ENCODE measurements at places on chromosomes 4 and X.

GRCh38 chr4:6968496-6968895, 58.9 kb downstream of the TBC1D14 start:
- no peak overlapping the region for H3K4me3 ChIP-seq
- peaks cover 12% of the 10 kb centered on the region for H3K4me1 ChIP-seq
- H3K36me3 ChIP-seq: peaks cover 2% of the 10 kb centered on the region
- no peak overlapping the region for H3K27ac ChIP-seq
- no peak for DNase-seq
- no peaks in the 10 kb centered on the region for H3K27me3 ChIP-seq

DNA sequence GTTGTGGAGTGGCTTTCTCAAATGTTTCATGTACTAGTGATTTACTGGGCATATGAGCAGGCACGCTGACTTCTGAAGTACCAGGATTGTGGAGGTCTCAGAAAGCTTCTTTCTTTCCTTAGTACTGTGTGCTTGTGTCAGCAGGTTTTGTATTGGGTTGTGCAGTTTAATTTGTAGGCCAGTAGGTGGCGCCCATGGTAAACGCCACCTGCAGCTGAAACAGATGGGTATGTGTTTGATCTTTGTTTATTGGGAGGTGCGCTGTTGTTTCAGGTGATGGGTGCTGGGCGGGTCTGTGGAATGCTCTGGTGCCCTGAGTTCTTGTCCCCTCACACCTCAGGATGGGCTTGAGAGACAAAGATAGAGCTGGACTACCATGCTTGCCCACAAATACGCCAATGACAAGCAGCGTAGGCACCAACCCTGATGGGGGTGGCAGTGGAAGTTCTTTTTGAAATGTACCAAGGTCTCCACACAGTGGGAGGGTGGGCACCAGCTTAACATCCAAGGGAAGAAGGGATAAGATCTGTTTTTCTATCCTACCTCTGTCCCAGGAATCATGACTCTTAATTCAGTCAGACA, 141.5 kb downstream of the RPS6KA6 start:
- no peaks in the 10 kb centered on the region for H3K4me1 ChIP-seq
- H3K36me3 ChIP-seq: no peaks in the 10 kb centered on the region
- H3K27me3 ChIP-seq: no peaks in the 10 kb centered on the region

- H3K36me3 ChIP-seq: peaks cover 37% of the 10 kb centered on the region
- peaks cover 21% of the 10 kb centered on the region for H3K27me3 ChIP-seq
- H3K4me3 ChIP-seq: no peak overlapping the region
- no peak overlapping the region for H3K27ac ChIP-seq
Observed at GRCh38 chrX:153863251-153863991, 22.6 kb downstream of the L1CAM start.

DNA sequence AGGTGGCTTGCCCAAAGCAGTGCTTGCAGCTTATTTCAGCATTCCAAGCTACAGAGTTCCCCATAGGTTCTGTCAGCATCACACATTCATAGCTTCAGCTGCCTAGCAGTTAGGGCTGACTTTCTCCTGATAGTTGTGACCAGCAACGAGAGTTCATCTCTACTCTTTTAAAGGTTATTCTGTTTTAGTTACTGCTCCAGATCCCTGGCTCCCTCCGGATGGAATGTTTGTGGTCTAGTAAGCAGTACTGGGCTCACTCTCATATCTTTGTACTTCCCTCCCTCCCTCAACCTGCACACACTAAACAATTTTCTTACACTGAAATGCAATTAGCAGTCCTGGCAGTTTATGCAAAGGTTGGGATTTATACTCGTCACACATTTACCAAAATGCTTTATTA, 43.9 kb downstream of the PTTG2 start:
- peaks cover 16% of the 10 kb centered on the region for H3K4me1 ChIP-seq
- H3K36me3 ChIP-seq: no peaks in the 10 kb centered on the region
- H3K27me3 ChIP-seq: no peaks in the 10 kb centered on the region
- no peak overlapping the region for H3K27ac ChIP-seq

- H3K4me1 ChIP-seq: no peaks in the 10 kb centered on the region
- no peaks in the 10 kb centered on the region for H3K27me3 ChIP-seq
- H3K36me3 ChIP-seq: no peaks in the 10 kb centered on the region
- DNase-seq: no peak
- no peak overlapping the region for H3K4me3 ChIP-seq
Observed at GRCh38 chr4:81304871-81305270, 89.8 kb upstream of the PRKG2 start.

DNA sequence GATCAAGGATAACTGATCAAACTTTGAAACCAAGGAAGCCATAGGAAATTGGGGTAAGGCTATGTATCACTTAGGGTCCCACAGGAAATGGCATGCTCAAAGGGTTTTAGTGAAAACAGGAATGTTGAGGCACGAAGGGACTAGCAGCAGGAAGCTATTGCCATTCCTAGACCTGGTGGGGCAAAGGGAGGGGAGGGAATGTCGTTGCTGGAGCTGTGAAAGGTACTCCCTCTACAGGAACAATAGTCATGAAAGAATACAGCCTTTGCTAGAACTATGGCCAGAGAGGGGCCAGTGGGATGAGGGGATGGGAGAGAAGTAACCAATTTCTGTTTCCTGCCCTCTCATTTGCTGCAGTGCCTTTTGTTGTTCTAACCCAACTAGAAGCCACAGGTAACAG, 11.9 kb downstream of the REPS2 start:
- H3K4me1 ChIP-seq: no peaks in the 10 kb centered on the region
- DNase-seq: no peak
- H3K27ac ChIP-seq: no peak overlapping the region
- H3K36me3 ChIP-seq: no peaks in the 10 kb centered on the region
- no peaks in the 10 kb centered on the region for H3K27me3 ChIP-seq
- no peak overlapping the region for H3K4me3 ChIP-seq

GRCh38 chr4:140094438-140095420, 59.3 kb downstream of the MAML3 start:
- no peak for DNase-seq
- no peaks in the 10 kb centered on the region for H3K27me3 ChIP-seq
- peaks cover 33% of the 10 kb centered on the region for H3K4me1 ChIP-seq
- no peak overlapping the region for H3K4me3 ChIP-seq

DNA sequence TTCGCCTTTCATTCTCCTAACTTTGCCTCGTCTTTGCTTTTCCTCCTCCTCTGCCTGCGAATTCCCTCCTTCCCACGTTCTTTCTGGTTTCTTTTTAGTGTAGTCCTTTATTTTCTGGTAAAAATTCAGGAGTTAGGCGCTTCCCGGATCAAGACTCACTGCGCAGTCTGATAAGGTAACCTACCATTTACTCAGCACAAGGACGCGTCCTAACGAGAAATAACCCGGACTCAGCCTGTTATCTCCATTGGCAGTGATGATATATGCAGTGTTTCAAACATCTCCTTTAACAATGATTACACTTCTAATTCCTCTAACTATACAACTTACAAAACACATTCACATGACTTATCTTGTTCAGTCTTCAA, 357 bp upstream of the ETNPPL start:
- no peaks in the 10 kb centered on the region for H3K4me1 ChIP-seq
- no peak overlapping the region for H3K27ac ChIP-seq
- peak overlapping the region; percentile 47 for H3K4me3 ChIP-seq

DNA sequence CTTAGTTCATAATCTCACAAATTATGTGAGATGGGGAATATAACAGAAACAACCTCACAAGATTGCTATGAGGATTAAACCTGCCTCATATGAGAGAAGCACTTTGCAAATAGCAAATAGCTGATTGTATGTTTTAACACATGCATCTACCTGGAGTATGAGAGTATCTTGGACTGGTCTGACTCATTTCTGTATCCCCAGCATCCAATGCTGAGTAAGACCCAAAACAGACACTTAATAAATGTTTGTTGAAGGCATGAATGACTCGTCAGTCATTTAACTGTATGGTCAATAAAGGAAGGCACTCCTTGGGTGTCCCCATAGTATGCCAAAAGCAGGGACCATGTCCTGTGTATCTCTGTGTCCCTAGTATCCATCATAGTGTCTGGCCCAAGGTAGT, 350.9 kb upstream of the F9 start:
- DNase-seq: no peak
- no peak overlapping the region for H3K4me3 ChIP-seq
- H3K36me3 ChIP-seq: peaks cover 25% of the 10 kb centered on the region
- H3K27me3 ChIP-seq: no peaks in the 10 kb centered on the region

DNA sequence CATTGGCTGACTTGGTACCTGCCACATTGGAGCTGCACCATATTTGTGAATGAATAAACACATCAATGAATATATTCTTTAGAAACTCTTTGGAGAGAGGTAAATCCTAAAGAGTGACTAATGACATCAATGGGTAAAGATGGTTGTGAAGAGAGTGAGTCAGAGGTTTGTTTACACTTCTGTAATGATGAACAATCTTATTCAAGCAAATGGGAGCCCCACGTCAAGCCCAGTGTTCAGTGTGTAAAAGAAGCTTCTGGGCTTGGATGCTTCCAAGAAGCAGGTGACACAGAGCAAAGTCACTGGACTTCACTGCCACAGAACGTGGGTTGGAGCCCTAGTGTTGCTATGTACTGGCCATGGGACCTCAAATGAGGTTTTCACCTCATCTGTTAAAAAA, 319.0 kb downstream of the STK32B start:
- H3K27ac ChIP-seq: no peak overlapping the region
- H3K36me3 ChIP-seq: no peaks in the 10 kb centered on the region
- no peaks in the 10 kb centered on the region for H3K27me3 ChIP-seq
- no peak for DNase-seq
- no peak overlapping the region for H3K4me3 ChIP-seq

GRCh38 chr4:23931489-23931830, 41.6 kb upstream of the PPARGC1A start:
- no peak overlapping the region for H3K4me3 ChIP-seq
- no peak for DNase-seq
- H3K36me3 ChIP-seq: no peaks in the 10 kb centered on the region
- H3K4me1 ChIP-seq: peaks cover 6% of the 10 kb centered on the region
- no peaks in the 10 kb centered on the region for H3K27me3 ChIP-seq

GRCh38 chr4:113476800-113477199, 284.7 kb downstream of the CAMK2D start:
- no peaks in the 10 kb centered on the region for H3K4me1 ChIP-seq
- H3K4me3 ChIP-seq: no peak overlapping the region
- DNase-seq: no peak
- no peaks in the 10 kb centered on the region for H3K36me3 ChIP-seq
- no peaks in the 10 kb centered on the region for H3K27me3 ChIP-seq
- no peak overlapping the region for H3K27ac ChIP-seq

DNA sequence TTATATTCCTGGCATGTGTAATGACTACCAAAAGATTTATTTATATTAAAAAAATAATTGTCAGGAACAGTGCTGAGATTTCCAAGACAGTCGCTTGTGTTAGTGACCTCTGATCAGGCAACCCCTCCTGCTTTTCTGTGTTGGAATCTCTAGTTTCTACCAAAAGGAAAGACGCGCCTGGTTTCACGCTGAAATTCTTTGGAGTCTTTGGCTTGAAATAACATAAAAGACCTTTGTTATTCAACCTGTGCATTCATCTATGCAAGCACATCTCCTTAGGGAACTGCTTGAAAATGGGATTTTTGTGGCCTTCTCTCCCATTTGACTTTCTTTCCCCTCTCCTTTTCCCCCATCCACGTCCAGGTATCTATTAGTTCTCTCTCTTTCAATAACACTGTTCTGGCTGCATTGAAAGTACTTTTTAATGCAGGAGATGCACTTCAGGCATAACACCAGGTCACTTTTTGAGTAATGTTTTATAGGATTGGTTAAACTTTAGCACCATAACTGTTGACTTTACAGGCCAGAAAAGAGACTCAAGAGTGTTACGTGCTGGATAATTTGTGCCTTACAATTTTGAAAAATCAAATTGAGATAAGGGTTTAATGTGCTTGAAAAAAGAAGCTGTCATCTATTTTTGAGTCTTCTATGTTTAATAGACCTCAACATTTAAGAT, 172.7 kb downstream of the GPAT3 start:
- no peaks in the 10 kb centered on the region for H3K36me3 ChIP-seq
- H3K4me3 ChIP-seq: no peak overlapping the region
- no peak overlapping the region for H3K27ac ChIP-seq

GRCh38 chr4:119932277-119932676, 134.4 kb downstream of the MAD2L1 start:
- H3K36me3 ChIP-seq: no peaks in the 10 kb centered on the region
- no peak for DNase-seq
- H3K4me3 ChIP-seq: no peak overlapping the region

GRCh38 chr4:26342328-26343037, 21.7 kb downstream of the RBPJ start:
- no peak overlapping the region for H3K27ac ChIP-seq
- no peaks in the 10 kb centered on the region for H3K36me3 ChIP-seq
- DNase-seq: no peak
- peaks cover 5% of the 10 kb centered on the region for H3K4me1 ChIP-seq
- no peak overlapping the region for H3K4me3 ChIP-seq

DNA sequence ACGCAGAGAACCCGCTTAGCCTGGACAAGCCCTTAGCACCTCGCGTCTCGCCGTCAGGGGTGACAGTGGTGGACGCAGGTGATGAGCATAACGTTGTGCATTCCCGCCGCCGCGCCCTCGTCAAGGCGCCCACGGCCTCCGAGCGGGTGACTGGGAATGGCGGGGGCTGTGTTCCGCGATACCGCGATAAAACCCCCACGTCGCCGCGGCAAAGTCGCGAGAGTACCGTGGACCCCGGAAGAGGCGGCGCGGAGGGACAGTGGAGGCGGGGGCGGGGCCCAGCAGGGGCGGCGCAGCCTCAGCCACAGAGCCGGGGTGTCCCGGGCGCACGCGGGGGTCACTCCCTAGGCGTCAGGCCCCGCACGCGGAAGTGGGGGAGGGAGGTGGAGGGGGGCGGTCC, 53.8 kb downstream of the ZFYVE28 start:
- DNase-seq: no peak
- no peak overlapping the region for H3K4me3 ChIP-seq
- no peaks in the 10 kb centered on the region for H3K27me3 ChIP-seq
- H3K27ac ChIP-seq: no peak overlapping the region

GRCh38 chr4:111959222-111959621, 186.0 kb upstream of the FAM241A start:
- H3K4me3 ChIP-seq: no peak overlapping the region
- H3K36me3 ChIP-seq: no peaks in the 10 kb centered on the region
- no peak for DNase-seq
- H3K4me1 ChIP-seq: no peaks in the 10 kb centered on the region

GRCh38 chr4:153652051-153652784, 31.9 kb upstream of the TLR2 start:
- H3K27me3 ChIP-seq: no peaks in the 10 kb centered on the region
- peaks cover 3% of the 10 kb centered on the region for H3K4me1 ChIP-seq
- no peak overlapping the region for H3K27ac ChIP-seq
- no peaks in the 10 kb centered on the region for H3K36me3 ChIP-seq

- no peak overlapping the region for H3K4me3 ChIP-seq
- H3K36me3 ChIP-seq: no peaks in the 10 kb centered on the region
- H3K27ac ChIP-seq: no peak overlapping the region
- H3K4me1 ChIP-seq: no peaks in the 10 kb centered on the region
- no peaks in the 10 kb centered on the region for H3K27me3 ChIP-seq
Observed at GRCh38 chrX:1909419-1910206, 294.8 kb downstream of the ASMT start.

Data from neuronal stem cell (in vitro differentiated cells).